ENCODE measurements at places on chromosomes 6 and 20. TPM values are rescaled to one million over a fixed set of nuclear protein-coding genes. Genes with fewer than 3 reads are reported as not detected.

DNA sequence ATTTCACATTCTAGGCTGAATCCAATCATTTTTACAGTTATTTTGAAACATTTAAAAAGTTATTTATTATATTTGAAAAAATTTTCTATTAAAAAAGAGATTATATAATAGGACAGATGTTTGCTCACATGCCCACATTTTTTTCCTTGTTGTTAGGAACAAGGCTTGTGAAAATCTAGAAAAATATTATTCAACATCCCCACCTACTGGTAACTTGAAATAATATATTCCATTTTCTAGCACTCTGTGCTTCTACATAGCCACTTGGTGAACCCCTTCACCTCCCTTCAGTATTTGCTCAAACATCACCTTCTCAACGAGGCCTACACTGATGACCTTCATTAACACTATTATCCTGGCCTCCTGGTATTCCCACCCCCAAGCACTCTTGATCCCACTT lies 18.3 kb upstream of the GPRC6A start:
- DNase-seq: peak; percentile 24

GRCh38 chr6:128493877-128494276 lies 26.5 kb downstream of the PTPRK start:
- DNase-seq: no peak

DNA sequence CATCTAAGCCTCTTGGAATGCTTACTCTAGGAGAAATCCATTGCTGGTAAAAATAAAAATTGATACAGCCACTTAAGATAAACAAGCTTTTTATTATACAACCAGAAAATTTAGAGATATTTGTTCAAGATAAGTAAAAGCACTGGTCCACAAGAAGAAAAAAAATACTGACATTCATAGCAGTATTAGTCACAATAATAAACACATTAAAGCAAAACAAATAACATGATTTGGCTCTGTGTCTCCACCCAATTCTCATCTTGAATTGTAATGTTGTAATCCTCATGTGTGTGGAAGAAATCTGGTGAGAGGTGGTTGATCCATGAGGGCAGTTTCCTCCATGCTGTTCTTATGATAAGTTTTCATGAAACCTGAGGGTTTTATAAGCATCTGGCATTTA lies 1093.5 kb upstream of the ADGRB3 start:
- peak; percentile 30 for DNase-seq

DNA sequence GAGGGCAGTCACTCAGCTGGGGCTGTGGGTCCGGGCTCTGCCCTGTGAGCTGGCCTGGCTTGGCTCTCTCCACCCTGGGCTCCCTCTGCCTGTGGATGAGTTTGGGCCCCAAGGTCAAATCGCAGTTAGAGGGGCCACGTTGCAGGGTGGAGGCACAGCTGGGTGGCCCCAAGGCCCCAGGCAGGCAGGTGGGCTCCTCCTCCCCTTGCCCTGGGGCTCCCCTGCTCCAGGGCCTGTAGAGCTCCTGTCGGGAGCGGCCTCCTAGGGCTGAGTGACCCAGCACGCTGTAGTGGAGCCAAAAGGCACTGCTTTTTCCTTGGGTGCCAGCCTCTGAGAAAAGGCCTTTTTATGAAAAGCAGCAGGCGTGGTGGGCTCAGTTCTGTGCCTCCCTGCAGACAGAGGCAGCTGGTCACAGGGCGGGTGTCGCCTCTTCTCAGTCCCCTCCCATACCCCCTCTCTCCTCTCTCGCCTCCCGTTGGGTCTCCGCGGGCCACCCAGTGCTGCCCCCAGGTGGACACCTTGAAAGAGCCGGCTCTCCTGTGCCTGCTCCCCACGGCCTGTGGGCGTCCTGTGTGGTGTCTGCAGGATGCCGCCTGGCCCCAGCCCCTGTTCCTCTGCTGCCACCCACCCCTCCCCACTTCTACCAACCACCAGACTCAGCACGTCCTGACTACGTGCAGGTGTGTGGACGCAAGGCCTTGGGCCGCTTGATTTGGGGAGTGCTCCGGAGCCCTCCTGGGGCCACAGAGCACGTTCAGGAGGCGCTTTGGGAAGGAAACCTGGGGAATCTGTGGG lies 13.2 kb downstream of the SS18L1 start:
- DNase-seq: peak; percentile 27

- DNase-seq: no peak
Measured at GRCh38 chr6:145866456-145867396, 52.1 kb upstream of the FBXO30 start.

GRCh38 chr6:83160167-83160566 lies 32.9 kb downstream of the PGM3 start:
- DNase-seq: no peak

GRCh38 chr6:12343440-12344162 lies 53.4 kb downstream of the EDN1 start:
- no peak for DNase-seq

GRCh38 chr6:147879031-147879580 lies 370.6 kb downstream of the SAMD5 start:
- no peak for DNase-seq

DNA sequence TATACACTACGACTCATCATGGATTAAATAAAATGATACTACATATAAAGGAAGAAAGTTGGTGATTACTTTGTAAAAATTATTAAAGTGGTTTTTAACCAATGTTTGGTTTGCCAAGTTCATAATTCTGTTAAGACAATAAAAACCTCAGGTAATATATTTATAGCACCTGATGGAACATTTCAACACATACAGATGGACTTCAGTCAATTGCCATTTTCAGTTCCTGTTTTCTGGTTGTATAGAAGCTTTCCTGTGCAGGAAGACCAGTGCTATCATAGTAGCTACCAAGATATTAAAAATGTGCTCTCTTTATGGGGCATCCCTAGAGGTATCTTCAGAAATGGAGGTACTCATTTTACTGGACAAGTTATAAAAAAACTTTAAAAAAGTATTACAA lies 1686.4 kb downstream of the GRIK2 start:
- no peak for DNase-seq

DNA sequence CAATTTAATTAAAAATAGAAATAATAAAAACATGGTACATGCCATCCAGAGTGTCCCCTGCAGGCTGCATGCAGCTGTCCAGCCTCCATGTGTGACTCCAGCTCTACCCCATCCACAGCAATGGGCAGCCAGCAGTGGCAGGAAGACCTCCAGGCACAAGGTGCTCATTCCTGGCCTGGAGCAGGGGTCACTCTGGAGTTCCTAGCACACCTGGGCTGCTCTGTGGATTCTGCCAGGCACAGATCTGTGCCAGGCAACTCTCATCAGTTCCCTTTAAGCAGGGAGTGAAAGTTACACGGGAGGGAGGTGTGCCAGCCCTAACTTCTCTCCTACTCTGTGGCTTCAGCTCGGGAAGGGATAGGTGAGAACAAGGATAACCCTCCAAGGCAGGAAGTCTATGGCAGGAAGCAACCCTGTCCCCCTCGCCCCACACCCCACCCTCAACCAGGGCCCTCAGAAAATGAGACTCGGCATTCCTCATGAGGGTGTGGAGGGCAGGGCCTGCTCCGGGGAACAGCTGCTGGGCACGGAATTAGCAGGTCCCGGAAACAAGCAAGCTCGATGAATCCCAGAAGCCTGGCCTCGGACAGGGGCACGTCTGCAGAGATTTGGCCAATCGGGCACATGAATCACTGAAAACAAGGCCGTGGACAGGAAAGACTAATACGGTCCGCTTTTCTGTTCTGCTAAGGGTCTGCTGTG lies 10.0 kb downstream of the JPH2 start:
- DNase-seq: no peak

GRCh38 chr6:120384671-120385070 lies 949.6 kb downstream of the TBC1D32 start:
- DNase-seq: peak; percentile 62

DNA sequence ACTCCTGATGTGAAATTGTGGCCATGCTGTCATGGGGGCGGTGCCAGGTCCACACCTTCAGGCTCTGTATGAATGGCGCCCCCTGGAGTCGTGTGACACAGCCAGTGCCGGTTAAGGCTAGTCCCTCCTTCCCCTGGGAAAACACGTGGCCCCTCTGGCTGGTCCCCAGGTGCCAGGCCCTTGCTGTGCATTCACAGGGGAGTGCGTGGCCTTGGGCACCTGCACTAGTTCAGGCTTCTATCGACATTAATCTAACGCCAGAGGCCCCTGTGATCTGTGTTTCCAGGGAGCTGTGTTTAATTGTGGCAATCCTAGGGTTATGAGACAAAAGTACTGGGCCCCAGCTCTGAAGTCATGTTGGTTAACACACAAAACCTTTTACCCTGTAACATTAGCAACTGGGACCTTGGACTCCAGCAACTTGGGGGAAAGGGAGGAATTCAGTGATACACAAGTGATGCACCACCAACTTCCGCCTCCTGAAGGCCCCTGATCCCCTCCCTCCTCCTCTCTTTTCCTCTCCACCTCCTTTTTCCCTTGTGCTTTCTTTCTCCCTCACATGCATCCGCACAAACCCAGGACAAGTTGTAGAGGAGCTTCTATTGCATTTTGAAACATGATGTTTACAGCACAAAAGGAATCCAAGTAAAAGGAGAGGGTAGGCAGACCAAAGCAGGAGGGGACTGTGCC lies 74.0 kb downstream of the SSR1 start:
- peak; percentile 73 for DNase-seq

DNA sequence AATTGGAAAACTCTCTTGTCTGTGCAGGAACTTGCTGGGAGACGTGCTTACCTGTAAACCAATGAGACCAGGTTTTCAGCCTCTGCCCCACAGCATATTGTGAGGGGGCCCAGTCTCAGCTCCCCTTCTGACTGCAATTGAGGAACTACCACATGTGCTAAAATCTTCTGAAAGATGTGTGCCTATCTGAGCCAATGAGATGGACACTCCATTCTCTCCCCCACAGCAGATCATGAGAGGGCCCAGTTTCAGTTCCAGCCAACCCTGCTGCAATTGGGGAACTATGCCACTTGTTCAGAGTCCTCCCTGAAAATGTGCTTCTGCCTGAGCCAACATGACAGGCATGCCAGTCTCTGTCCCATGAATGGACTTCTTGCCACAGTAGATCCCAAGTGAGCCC lies 20.9 kb upstream of the PI3 start:
- no peak for DNase-seq

DNA sequence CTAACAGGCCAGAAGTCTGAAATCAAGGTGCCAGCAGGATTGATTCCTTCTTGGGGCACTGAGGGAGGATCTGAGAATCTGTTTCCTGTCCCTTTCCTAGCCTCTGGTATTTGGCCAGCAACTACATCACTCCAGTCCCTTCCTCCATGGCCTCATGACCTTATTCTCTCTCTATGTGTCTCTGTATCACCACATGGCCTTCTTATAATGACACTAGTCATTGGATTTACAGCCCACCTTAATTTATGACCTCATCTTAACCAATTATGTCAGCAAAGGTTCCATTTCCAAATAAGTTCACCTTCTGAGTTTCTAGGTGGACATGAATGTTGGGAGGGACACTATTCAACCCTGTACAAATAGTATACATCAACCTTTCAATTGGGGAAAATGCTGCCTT lies 29.3 kb downstream of the SCML4 start:
- DNase-seq: no peak

- DNase-seq: peak; percentile 76
Measured at GRCh38 chr6:53673162-53673727, 7.7 kb upstream of the KLHL31 start.

- DNase-seq: peak; percentile 15
Measured at GRCh38 chr20:10987651-10988383, 314.0 kb upstream of the JAG1 start.

DNA sequence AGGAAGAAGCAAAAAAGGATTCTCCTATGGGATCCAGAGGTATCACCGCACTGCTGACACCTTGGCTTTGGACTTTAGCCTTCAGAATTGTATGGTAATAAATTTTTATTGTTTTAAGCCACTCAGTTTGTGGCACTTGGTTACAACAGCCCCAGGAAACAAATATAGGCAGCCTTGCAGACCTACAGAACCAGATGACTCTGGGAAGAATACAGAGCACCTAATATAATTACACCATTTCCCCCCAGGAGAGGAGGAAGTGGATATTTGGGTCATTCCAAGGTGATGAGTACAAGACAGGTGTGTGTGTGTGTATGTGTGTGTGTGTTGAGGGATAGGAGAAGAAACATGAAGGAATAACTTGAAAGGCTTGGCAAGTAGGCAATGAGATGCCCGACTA lies 84.2 kb upstream of the ENPP5 start:
- DNase-seq: no peak

Gene WFDC10B
- polyA plus RNA-seq: not detected

Gene CST4
- polyA plus RNA-seq: 0.16 TPM

Gene SDCBP2
- 0.78 TPM for polyA plus RNA-seq

Gene C20orf141
- polyA plus RNA-seq: 0.36 TPM

Gene MYLK2
- 0.03 TPM for polyA plus RNA-seq

Gene DPPA5
- not detected for polyA plus RNA-seq

Gene SAMHD1
- 34.2 TPM for polyA plus RNA-seq

Gene PSMB9
- 75.0 TPM for polyA plus RNA-seq

Gene BPIFB2
- polyA plus RNA-seq: not detected

Data from fibroblast of lung (primary cell).